ENCODE measurements at places on chromosomes 11 and 22. TPM values are rescaled to one million over a fixed set of nuclear protein-coding genes. Genes with fewer than 3 reads are reported as not detected.

Gene CATSPERZ
- not detected for total RNA-seq

Gene MS4A1
- 45.0 TPM for total RNA-seq

DNA sequence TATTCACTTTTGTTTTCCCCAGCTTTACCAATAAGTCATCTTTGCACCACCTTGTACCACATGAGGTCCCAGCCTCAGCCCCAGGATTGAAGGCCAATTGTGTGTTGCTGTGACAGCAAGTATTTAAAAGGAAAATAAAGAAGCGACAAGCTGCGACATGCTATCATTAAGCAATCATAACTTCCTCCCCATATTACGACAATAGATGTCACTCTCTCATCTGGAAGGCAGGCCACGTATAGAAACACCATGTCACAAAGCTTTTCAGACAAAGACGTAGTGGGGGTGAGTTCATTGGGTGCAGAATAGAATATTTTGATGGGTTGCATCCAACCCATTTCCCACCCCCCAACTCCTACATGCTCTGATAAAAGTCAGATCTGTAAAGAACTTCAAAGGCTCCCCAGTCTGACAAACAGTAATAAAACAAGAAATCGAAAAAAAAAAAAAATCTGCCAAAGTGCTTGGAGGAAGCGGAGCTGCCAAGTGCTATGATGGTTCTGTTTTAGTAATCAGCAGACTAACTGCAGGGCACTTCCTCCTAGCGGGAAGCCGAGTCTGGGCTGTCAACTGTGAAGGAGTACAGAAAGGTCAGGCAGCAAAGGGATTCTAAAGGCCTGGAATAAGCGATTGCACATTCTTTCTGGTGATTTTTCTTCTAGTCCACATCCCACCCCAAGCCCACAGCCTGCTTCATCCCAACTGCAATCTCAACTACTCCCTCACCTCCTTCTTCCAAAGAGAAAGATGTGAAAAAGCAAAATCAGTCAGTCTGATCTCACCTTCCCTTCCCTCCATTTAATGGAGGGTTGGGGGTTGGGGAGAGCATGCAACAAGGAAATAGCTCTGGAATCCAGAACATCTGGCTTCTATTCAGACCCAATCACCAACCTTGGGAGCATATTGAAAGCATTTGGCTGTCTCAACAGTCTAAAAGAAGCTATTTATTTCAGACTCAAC, 131.4 kb upstream of the UBASH3B start:
- DNase-seq = no peak

GRCh38 chr22:39149915-39150847, 2.3 kb downstream of the CBX7 start:
- no peak for DNase-seq

DNA sequence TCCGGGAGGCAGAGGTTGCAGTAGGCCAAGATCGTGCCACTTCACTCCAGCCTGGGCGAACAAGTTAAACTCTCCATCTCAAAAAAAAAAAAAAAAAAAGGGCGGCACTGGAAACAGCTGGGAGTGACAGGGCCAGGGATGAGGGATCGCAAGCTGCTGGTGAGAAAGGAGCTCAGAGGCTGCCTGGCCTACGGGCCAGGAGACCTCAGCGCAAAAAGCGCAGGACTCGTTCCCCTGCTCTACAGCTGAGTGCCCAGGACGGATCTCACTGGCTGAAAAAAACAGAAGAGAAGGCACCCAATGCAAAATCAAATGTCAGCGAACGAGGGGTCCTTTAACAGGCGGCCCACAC, 650 bp upstream of the NUP50 start:
- DNase-seq = no peak

All from naive thymus-derived CD8-positive, alpha-beta T cell (primary cell).